ENCODE measurements at places on chromosomes 12 and 14.
A peak's percentile ranks its signal among the peaks of the same experiment; 100 is the strongest.

- DNase-seq, result no peak
Measured at GRCh38 chr12:31257784-31258183, 68.2 kb downstream of the SINHCAF start.

GRCh38 chr14:87966816-87967215, 26.2 kb downstream of the GALC start:
- DNase-seq, result no peak

DNA sequence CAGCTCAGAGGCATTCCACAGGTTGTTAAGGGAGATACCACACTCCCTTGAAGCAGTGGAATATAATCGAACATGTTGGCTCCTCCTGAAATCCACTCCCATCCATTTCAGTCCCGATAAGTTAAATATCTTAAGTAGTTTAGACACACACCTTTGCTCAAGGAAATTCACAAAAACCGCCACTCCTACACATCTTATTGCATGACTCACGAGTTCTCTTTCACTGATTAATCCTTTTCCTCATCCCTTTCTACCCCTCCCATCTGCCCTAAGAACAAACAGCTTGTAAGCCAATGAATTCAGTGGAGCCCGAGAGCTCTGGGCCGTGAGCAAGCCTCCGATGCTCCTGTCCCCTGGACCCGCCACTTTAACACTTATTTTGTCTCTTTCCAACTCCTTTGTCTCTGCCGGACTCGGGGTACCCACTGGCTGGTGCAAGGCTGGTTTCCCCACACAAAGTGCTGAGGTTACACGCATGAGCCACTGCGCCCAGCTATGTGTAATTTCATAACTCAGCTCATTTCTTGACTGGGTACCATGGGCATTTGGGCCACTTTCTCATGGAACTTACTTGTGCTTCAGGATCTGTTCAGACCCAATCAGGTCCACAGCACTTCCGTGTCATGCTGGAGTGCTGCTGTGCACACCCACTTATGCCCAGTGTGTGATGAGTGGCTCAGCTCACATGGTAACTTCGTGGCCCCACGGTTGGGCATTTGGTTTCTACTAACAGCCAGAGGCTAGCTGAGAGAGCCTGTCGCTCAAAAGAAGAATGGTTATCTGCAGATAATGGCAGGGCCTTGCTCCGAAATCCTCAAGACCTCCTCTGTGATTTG, 171.8 kb upstream of the ALG10B start:
- no peak for DNase-seq

DNA sequence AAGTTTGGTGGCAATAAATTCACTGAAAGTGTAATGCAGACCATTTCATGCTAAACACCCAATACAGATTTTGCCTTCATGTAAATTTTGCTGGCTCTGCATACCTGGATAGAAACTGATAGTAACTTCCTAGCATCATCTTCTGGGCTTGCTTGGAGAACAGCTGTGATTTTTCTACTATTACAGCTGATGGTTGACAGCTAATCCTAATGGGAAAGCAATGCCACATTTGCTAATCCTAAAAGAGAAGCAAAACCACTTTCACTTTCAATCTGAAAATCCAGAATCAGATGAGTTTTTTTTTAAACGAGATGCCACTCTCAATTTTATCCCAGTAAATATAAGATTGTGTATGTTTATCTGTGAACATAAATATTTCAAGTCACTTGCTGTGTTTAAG, 1035.9 kb downstream of the TRHDE start:
- DNase-seq, result no peak

DNA sequence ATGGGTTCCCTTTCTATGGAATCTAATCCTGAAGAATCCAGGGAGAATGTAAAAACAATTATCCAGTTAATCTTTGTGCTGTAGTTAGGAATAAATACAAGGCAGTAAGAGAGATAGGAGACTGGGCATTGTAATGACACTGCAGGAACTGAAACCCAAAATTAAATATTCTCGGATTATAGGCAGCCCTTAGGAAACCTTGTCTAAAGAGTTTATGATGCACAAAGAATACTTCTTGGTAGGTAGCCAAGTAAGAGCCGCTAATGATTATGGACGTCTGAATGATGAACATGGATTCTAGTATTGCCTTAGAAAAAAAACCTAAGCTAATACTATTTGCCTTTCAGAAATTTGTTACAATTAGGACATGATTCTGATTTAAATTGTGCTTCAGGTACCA, 165.4 kb upstream of the LRIG3 start:
- DNase-seq, result no peak

- no peak for DNase-seq
Measured at GRCh38 chr14:23610815-23611289, 25.3 kb upstream of the DHRS2 start.

DNA sequence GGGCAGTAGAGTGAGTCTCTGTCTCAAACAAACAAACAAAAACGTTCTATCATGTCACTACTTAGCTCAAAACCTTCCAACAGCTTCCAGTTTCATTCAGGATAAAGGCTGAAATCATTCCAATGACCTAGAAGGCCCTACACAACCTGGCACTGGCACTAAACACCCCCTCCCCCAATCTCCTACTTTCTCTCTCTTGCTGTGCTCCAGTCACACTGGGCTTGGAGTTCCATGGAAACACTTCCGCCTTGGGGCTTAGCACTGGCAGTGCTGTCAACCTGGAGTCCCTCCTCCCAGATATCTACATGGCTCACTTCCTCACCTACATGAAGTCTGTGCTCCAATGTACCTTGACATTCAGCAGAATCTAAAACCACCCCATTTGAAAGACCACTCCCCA, 65.0 kb upstream of the SINHCAF start:
- no peak for DNase-seq

DNA sequence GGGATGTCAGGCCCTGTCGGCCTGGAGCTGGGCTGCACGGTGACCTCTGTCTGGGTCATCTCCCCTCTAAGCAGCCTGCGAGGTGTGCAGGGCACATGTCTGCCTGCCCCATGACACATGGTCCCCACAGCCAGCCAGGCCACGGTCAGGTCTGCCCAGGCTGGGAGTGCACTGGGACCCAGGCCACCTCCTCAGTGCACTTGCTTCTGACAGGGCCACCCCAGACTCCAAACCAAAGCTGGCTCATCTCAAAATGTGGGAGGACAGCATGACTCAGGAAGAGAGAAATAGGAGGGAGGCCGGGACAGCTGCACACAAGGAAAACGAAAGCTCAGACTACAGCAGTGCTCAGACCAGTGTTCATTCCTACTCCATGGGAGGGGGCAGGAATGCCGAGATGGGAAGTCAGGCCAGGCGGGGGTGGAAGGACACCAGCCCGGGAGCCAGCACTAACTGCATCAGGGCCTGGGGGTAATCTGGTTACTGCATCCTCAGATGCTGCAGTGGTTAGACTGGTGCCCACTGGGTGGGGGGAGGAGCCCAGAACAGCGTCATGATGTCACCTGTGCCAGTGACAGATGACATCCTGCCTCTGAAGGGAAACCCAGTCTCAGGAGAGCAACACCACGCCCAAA, 4.0 kb downstream of the P2RX2 start:
- peak; percentile 90 for DNase-seq

DNA sequence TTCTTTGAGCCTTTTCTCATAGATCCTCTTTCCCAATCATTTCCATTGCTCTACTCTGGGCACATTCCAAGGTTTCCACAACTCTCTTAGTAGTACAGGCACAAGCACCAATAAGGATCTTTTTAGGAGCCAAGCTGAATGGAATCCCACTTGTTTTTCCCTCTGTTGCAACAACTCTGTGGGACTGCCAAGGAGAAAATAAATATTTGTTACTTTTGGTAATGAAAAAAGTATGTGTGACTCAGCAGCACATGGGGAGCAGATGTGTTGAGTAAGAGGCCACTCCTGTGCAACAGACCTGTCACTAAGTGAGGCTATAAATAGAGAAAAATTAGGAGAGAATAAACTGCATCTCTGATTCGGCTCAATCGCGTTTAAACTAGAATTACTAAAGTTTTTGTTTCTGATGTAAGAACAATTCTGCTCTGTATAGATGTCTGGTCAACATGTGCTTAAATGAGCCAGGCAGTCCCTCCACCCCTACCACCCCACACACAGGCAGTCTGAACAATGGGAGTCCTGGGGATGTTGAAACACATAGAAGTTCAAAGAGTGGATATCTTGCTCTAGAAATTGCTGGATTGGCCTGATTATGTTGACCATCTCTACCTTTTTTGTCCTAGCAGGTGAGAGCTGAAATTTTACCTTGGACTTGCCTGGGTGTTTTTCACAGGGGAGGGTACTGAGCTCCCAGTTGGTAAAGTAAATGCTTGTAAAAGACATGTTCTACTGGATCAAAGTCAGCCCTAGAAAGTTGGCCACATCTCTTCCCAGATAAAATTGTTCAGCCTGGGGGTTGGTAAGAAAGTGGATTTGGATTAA, 244.3 kb upstream of the NOVA1 start:
- DNase-seq, result peak; percentile 30

DNA sequence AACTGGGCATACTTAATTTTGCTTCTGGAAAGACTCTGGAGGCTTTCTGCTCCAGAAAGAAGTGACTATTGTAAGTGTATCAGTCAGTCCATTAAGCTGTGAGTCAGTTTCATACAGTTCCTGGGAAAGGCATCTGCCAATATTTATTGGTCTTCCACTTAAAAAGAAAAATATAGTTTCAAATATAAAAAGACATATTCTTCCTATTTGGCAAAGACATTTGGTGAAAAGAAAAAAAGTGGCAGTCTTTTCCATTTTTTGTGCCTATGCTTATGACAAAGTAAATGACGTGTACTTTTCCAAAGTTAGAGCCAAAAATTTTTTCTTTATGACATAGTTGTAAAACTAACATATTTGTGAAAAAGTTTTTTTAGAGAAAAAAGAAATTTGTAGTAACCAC, 12.3 kb downstream of the TMEM30B start:
- DNase-seq, result no peak

DNA sequence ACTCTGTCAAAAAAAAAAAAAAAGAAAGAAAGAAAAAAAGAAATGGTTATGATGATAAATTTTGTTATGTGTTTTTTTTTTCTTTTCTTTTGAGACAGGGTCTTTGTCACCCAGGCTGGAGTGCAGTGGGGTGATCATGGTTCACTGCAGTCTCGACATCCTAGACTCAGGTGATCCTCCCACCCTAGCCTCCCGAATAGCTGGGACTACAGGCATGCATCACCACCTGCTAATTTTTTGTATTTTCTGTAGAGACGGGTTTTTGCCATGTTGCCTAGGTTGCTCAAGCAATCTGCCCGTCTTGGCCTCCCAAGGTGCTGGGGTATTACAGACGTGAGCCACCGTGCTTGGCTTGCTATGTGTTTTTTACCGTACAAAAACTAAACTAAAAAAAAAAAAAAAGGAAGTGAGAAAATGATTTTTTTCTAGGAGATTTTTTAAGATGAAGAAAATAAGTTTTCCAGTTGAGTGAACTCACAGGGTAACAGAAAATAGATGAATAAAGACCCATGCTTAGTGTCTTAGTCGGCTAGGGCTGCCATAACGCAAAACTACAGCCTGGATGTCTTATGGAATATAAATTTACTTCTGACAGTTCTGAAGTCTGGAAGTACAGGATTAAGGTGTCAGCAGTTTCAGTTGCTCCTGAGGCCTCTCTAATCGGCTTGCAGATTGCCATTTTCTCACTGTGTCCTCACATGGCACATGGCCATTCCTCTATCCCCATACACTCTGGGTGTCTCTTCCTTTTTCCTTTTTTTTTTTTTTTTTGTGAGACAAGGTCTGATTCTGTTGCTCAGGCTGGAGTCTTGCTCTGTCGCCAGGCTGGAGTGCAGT, 13.2 kb upstream of the APOF start:
- DNase-seq, result no peak

GRCh38 chr14:59254911-59255545, 66.6 kb downstream of the DAAM1 start:
- no peak for DNase-seq

DNA sequence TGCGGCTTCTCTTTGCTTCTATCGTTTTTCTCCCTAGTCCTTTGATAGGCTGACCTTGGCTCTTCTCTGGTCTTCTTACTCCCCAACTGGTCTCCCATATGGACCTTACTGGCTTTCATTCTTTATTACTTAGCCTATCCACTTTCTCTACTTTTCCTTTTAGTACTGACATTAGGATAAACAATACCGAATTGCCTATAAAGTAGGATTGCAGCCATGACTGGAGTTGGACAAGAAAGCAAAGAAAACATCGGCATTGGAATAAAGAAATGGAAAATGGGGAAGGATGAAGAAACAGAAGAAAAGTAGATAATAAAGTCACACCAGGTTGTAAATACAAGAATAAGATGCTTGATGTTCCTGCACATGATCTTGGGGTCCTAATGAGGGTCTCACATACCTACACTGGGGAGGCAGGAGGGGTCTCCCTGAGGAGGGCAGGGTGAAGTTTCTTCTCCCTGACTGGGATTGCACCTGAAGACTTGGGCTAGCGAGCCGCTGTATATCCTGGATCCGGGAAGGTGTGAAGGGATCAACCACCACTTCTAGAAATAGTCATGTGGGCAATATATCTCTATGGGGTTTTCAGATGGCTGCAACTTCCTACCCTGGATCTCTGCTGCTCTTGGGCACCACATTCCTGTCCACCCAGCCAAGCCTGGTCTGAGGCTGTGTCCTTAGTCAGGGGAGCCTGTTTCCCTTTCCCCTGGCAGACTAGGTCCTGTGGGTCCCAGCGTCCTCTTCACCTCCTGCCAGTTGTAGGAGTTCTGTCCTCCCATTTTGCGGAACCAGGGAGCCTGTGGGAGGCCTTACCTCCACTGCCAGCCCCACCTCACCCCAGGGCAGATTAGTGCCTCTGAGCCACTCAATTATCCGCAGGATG, 13.1 kb downstream of the NKX2-1 start:
- peak; percentile 3 for DNase-seq

GRCh38 chr12:3809357-3810015, 56.6 kb upstream of the CRACR2A start:
- no peak for DNase-seq

GRCh38 chr14:82488473-82488872, 954.8 kb upstream of the SEL1L start:
- no peak for DNase-seq

- no peak for DNase-seq
Measured at GRCh38 chr14:88941414-88941813, 117.0 kb downstream of the TTC8 start.

- DNase-seq, result no peak
Measured at GRCh38 chr12:62728741-62729140, 206.2 kb downstream of the PPM1H start.

DNA sequence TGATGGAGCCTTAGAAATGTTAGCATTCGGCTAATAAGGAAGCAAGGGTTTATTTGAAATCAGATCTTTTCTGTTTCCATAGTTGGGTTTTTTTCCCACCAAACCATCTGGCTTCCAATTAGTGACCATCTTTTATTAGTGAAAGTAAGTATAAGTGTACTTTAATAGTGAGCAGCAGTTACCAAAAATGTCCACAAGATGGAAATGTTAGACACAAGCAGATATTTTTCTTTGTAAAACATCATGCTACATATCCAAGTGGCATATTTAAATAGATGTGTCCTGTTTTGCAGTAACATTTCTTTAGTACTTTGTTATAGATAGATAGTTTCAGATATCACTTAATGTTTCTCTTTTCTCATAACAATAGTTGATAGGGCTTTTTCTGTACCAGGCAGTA, 28.8 kb downstream of the YEATS4 start:
- DNase-seq, result peak; percentile 15

All from AG08396 (cell line).